ENCODE measurements at places on chromosomes 3 and 15.
A peak's percentile ranks its signal among the peaks of the same experiment; 100 is the strongest.

- DNase-seq, result no peak
Measured at GRCh38 chr15:86155551-86155950, 75.9 kb downstream of the AGBL1 start.

- no peak for DNase-seq
Measured at GRCh38 chr3:184679056-184679816, 32.6 kb downstream of the MAGEF1 start.

- DNase-seq, result no peak
Measured at GRCh38 chr15:59196416-59196815, 10.2 kb upstream of the LDHAL6B start.

- DNase-seq, result no peak
Measured at GRCh38 chr3:10223676-10224639, 24.3 kb upstream of the TATDN2 start.

GRCh38 chr15:39623529-39623931 is 42.7 kb downstream of the THBS1 start:
- no peak for DNase-seq

- DNase-seq, result peak; percentile 44
Measured at GRCh38 chr15:90665288-90666134, 51.6 kb upstream of the BLM start.

GRCh38 chr3:172031996-172032395 is 7.4 kb upstream of the FNDC3B start:
- DNase-seq, result no peak

DNA sequence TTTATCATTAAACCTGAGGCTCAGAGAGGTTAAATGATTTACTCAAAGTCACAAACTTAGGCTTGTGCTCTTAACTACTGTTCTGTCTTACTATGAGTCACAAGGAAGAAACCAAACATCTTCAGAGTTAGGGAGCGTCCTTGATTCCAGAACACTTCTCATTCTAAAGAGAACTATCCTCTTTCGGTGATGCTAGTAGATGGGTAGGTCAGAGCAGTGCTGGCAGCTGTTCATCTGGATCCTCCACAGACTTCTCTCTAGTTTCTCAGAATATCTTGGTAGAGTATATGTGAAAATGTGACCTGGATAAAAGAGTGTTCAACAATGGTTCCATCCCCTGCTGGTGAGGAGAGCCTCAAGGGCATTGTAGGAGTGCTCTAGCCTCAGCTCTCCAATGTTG is 3.3 kb downstream of the ARL6IP5 start:
- DNase-seq, result no peak

DNA sequence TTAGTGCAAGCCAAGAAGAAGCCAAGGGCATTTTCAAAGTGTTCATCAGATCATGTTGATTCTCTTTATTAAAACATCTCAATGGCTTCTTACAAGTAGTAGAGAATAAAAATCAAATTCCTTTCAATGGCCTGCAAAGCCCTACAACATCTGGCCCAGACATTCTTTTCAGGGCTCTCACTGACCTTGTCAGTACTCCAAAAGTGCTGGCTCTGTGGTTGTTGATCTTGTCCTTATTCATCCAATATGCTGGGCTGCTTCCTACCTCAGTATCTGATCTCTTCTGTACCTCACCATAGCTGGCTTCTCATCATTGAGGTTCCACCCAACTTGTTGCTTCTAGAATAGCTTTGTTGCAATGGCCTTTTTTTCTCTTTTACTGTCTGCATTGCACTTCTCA is 74.0 kb upstream of the SAMMSON start:
- no peak for DNase-seq

DNA sequence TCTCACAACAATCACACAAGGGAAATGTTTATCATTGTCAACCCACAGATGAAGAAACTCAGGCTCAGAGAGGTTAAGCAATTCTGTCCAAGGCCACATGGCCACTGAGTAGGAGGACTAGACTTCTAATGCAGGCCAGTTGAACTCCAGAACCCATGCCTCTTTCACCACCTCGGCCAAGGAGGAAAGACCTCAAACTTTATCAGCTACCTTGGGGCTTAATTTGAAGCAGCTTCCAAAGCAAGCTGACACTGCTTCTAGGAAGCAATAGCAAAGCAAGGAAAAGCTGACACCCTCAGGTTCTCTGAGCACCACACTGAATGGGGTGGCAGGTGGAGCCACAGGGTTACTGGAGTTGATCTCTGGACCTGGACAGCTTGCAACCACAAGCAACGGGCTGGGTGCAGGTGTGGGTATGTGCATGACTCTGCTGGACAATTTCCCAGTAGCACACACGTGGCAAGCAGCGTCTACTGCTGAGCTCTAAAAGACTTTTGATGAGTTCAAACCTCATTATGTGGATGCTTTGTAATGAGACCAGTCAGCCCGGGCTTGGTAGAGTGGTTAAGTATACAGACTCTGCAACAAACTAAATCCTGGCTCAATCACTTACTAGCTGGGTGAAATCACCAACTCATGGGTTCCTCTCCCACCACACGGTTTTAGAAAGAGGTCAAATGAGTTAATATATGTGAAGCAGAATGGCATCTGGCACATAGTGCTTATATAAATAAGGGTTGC is 23.1 kb downstream of the CCNL1 start:
- DNase-seq, result no peak

DNA sequence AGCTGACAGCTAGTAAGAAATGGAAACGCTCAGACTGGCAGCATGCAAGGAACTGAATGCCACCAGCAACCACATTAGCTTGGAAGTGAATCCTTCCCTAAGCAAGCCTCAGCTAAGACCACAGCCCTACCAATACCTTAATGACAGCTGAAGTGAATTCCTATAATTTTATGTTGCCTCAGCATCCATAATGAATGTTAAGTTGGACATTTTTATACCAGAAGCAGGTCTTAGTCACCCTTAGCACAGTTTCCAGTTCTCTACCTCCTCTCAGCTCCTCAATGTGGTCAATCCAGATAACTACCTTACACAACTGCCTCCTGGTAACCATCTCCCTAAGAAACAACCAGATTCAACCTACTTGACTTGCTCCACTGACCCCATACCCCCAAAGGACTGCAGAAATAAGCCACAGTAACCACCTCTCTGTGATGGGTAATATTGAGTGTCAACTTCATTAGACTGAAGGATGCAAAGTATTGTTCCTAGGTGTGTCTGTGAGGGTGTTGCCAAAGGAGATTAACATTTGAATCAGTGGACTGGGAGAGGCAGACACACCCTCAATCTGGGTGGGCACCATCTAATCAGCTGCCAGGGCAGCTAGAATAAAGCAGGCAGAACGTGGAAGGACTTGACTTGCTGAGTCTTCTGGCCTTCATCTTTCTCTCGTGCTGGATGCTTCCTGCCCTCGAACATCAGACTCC is 33.5 kb downstream of the NEDD4 start:
- no peak for DNase-seq

DNA sequence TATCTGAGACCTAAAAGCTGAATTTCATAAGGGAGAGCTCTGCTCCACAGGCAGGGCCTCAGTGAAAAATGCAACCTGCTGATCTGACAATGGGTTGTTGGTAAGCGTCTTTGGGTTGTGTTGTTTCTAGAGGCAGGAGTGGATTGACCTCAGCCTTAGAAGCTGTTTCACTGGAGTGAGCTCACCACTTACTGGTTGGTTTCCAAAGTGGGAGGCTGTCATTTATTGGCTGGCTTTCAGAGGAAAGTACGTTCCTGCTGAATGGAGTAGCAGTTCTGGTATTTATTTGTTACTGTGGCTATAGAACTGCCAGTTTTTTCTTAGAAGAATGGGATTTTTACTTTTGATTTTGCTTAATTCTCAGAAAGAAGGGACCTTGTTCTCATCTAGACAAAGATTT is 29.3 kb upstream of the COL6A5 start:
- no peak for DNase-seq

- DNase-seq, result no peak
Measured at GRCh38 chr3:129014148-129014547, 13.0 kb downstream of the EFCC1 start.

GRCh38 chr3:108487439-108487838 is 23.0 kb downstream of the MYH15 start:
- DNase-seq, result no peak

DNA sequence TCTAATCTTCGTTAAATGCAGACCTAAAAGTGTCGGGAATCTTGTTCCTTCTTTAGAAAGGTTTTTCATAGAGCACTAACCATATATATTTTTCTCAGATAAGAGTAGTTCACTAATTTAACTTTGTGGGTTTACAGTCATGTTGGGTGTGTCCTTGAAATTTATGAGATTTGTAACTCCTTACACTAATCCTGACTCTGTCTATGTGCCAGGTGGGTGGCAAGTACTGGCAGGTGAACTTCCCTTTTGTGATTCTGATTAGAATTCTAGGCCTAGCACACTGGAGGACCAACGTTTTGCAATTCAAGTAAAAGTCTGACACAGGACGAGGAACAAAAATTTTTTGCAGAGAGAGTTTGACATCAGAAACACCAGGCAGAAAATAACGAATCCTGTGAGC is 220.1 kb downstream of the P3H2 start:
- DNase-seq, result no peak

DNA sequence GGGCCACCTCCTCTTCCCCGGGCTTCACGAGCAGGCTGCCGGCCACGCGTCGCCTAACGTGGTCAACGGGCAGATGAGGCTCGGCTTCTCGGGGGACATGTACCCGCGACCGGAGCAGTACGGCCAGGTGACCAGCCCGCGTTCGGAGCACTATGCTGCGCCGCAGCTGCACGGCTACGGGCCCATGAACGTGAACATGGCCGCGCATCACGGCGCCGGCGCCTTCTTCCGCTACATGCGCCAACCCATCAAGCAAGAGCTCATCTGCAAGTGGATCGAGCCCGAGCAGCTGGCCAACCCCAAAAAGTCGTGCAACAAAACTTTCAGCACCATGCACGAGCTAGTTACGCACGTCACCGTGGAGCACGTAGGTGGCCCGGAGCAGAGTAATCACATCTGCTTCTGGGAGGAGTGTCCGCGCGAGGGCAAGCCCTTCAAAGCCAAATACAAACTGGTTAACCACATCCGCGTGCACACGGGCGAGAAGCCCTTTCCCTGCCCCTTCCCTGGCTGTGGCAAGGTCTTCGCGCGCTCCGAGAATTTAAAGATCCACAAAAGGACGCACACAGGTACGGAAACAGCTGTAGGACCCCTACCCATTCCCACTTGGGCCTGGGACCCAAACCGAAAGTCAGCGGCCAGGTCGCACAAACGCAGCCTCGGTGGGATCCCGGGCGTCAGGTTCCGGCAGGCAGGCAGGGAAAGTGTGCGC is 1.5 kb downstream of the ZIC1 start:
- no peak for DNase-seq

- DNase-seq, result no peak
Measured at GRCh38 chr3:31572236-31573004, 39.7 kb downstream of the STT3B start.

GRCh38 chr15:81394603-81395002 is 20.6 kb upstream of the TMC3 start:
- DNase-seq, result no peak

GRCh38 chr15:61509327-61509840 is 280.3 kb upstream of the RORA start:
- no peak for DNase-seq
